SK-N-SH (cell line): ENCODE measurements at places on chromosomes 4 and X.

- no peak for DNase-seq
These were observed 123.4 kb downstream of the HMX1 start for GRCh38 chr4:8748236-8748575.

DNA sequence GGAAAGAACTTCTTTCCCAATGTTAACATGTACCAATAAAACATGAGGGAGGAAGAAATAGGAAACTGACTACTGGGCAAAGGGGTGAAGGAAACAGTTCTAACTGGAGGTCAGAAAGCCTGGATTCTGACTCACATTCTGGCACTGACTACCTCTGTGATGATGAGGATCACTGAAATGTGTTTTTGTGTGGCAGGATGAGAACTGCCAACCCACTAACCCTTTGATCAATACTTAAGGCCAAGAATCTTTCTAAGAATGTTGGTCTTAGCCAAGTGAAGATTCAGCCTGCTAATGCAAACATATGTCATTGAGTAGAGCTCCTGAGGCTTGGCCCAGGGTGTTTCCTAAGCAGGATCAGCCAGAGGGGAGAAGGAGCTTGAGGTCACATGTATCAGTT lies 4.6 kb downstream of the ALAS2 start:
- DNase-seq, result no peak

DNA sequence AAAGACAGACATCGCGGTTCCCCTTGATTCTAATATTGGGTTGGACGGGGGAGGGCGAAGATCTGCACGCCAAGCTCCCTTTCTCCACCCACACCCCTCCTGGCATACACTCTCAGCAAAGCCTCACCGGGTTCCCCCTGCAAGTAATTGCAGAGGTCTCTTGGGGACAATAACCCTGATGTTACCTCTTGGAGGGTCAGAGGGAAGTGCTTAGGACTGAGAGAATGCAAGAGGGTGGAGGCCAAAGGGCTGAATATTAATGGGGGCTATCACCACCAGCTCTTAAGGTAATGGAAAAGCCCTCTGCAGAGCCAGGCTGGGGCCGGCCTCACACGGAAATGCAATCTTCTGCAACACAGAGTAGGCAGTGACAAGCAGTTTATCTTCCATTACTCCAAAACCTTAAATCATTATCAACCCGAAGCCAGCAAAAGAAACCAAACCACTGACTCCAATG lies 344.1 kb upstream of the GATB start:
- DNase-seq, result no peak

GRCh38 chr4:86980230-86980629 lies 45.4 kb downstream of the AFF1 start:
- DNase-seq, result no peak

DNA sequence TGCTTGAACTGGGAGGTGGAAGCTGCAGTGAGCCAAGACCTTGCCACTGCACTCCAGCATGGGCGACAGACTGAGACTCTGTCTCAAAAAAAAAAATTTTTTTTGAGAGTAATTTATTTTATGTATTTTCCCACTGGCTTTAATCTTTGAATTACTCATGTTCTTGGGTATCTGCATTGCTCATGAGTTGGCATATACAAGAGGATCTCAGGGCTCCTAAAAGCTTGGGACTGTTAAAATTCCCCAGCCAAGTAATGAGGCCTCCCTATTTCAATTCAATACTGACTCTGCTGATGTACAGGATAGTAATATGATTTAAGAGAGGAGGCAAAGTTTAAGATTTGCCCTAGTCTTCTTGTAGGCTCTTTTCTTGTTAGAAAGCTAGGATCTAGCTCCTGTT lies 6.2 kb downstream of the IL21 start:
- DNase-seq, result no peak

- no peak for DNase-seq
These were observed 77.1 kb upstream of the UCP1 start for GRCh38 chr4:140645614-140646412.

DNA sequence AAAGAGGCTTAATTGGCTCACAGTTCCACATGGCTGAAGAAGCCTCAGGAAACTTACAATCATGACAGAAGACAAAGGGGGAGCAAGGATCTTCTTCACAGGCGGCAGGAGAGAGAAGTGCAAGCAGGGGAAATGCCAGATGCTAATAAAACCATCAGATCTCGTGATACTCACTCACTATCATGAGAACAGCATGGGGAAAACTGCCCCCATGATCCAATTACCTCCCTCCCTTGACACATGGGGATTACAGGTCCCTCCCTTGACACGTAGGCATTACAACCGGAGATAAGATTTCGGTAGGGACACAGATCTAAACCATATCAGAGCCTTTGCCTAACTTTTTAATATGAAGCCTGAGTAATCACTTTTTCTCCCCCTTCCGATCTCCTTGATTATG lies 43.7 kb upstream of the MAPK10 start:
- no peak for DNase-seq

DNA sequence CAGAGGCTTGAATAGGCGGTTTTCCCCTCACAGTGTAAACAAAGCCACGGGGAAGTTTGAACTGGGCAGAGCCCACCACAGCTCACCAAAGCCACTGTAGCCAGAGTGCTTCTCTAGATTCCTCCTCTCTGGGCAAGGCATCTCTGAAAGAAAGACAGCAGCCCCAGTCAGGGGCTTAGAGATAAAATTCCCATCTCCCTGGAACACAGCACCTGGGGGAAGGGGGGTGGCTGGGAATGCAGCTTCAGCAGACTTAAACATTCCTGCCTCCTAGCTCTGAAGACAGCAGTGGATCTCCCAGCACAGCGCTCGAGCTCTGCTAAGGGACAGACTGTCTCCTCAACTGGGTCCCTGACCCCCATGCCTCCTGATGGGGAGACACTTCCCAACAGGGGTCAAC lies 44.0 kb upstream of the USP38 start:
- no peak for DNase-seq

GRCh38 chrX:119150163-119151050 lies 22.8 kb upstream of the KIAA1210 start:
- no peak for DNase-seq

DNA sequence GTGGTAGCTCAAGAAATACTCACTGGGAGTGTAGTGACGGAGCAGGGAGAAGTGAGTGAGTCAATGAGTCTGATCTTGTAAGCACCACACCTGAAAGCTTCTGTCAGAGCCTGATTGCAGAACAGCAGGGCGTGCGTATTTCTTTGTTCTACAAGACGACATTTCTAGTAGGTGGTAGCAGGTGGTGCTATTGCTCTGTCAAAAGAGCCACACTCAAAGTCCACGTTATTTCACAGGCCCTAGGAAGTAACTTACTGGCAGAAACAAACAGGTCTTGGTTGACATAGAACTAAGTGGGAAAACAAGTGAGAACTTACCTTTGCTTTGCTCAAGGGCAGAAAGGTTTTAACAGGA lies 46.4 kb upstream of the SPRY1 start:
- no peak for DNase-seq

DNA sequence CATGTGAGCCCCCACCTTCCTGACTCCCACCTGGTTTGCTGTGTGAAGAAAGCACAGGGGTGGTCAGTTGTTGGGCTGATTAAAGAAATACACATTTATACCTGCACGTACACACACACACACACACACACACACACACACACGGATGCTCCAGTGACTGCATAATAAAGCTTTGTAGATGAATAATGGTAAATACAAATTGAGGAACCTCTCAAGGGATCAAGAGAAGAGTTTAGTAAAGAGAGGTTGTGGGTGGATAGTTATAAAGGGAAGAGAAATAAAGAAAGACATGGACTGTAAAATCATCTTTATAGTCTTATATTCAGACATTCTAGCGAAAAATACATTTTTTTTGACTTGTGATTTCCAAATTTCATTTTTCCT lies 144.1 kb downstream of the MGST2 start:
- DNase-seq, result no peak

DNA sequence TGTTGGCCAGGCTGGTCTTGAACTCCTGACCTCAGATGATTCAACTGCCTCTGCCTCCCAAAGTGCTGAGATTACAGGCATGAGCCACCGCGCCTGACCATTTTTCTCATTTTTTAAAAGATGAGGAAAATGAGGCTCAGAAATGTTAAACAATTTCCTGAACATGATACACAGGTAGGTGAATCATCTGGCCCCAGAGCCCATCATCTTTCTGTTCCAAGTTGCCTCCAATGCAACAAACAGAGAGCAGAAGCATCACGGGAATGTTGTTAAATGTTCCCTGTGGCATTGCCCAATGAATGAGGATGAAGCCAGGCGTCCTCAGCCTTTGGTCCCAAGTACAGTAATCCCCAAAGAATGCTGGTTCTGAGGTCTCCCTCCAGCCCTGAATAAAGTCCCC lies 31.3 kb upstream of the ANXA5 start:
- DNase-seq, result no peak

GRCh38 chr4:24770032-24770584 lies 25.3 kb upstream of the SOD3 start:
- no peak for DNase-seq

DNA sequence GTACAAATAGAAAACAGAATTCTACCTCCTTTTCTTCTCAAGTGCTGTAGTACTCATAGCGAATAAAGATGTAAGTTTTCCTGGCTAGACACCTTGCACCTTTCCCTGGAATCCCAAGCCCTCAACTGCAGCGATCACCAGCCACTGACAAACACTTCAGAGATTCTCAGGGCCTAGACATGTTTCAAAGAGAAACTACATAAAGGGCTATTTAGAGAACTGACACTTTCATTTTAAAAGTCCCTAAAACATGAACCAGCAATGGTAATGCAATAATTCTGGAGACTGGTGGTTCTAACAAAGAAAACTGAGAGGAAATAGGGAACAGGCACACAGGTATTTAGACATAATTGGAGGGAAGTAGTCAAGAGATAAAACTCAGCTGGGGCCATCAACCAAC lies 35.7 kb downstream of the FANCB start:
- no peak for DNase-seq

GRCh38 chrX:30248854-30249253 lies 1.9 kb downstream of the MAGEB1 start:
- DNase-seq, result no peak

DNA sequence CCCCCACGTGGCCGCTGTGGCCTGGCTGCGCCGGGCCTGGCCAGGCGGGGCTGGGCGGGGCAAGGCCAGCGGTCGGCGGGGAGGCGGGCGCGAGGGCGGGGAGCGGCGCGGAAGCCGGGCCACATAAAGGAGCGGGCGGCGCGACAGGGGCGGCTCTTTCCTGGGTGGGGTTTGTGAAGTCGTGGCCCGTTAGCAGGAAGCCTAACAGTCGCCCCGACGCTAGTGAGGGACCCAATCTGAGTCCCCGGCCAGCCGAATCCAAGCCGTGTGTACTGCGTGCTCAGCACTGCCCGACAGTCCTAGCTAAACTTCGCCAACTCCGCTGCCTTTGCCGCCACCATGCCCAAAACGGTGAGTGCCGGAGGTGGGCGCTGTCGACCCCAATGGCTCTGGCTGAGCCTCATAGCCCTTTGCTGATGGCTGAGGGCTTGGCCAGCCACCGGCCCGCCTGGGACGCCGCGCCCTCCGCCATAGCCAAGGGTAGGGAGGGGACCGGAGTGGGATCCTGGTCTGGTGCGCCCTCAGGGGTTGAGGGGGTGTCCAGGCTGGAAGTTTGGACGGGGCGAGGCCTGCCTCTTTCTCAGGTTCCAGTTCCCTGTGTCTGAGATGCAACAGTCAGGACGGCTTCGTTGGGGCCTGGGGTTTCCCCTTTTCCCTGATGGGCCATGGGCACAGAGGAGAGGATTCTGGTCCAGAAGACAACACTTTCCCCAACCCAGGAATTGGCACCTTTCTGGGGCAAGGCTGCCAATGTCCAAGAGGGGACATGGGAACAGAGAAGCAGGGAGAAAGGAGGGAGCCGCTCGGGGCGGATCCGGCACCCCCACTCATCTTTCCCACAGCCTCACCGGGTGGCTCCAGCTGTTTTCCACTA lies at the start of gene MSN:
TSS of gene MSN (plus strand) at position 152 of the 874 bp plus-strand sequence. CDS start at position 340, 188 bp downstream.
- peak; percentile 15 for DNase-seq

GRCh38 chr4:153427363-153428071 lies 38.6 kb upstream of the TMEM131L start:
- no peak for DNase-seq

- no peak for DNase-seq
These were observed 18.7 kb upstream of the ALG13 start for GRCh38 chrX:111662292-111662691.

DNA sequence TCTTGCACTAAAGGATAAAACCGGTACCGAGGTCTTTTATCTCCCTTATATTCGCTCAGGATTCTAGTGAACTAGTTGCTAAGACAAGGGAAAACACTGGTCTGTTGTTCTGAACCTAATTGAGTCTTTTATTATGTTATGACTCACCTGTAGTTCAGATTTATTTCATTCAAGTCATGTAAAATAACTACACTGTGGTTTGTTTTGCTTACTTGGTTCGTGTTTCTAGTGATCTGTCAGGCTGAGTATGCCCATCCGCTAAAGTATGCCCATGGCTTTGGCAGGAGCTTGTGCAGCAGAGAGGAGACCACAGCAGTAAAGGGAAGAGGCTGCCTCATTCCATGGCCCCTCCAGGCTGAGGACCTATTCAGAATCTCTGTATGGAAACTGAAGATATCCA lies 126.1 kb downstream of the AFF1 start:
- no peak for DNase-seq

GRCh38 chr4:87532109-87532508 lies 2.9 kb upstream of the SPARCL1 start:
- DNase-seq, result no peak

DNA sequence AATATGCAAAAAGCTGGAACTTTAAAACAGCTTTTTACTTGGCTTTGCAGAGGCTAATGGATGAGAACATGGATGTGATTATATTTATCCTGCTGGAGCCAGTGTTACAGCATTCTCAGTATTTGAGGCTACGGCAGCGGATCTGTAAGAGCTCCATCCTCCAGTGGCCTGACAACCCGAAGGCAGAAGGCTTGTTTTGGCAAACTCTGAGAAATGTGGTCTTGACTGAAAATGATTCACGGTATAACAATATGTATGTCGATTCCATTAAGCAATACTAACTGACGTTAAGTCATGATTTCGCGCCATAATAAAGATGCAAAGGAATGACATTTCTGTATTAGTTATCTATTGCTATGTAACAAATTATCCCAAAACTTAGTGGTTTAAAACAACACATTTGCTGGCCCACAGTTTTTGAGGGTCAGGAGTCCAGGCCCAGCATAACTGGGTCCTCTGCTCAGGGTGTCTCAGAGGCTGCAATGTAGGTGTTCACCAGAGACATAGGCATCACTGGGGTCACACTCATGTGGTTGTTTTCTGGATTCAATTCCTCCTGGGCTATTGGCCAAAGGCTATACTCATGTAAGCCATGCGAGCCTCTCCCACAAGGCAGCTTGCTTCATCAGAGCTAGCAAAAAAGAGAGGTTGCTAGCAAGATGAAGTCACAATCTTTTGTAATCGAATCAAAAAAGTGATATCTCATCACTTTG lies 15.6 kb downstream of the TLR8 start:
- DNase-seq, result no peak

- no peak for DNase-seq
These were observed 964 bp downstream of the VEGFC start for GRCh38 chr4:176791591-176792325.

DNA sequence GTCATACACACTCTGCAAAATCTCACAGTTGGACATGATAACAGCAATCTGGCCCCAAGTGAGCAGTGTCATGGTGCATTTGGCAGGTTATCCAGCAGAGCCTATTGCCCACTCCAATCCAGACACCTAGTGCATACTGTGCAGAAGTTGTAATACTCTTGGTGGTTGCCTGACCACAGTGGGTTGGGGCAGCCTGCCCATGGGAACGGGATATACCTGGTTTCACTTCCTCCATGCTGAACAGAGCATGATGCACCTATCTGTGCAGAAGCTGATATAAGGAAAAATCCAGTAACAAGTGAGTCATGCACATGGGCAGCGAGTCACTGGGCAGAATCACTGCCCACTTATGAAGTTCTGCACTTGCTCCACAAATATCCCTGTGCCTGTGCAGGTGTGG lies 105.3 kb upstream of the IGSF1 start:
- no peak for DNase-seq
